ENCODE measurements at places on chromosomes 12 and 14.

- no peak for DNase-seq
These were observed 5.0 kb downstream of the PRB3 start for GRCh38 chr12:11264501-11264900.

DNA sequence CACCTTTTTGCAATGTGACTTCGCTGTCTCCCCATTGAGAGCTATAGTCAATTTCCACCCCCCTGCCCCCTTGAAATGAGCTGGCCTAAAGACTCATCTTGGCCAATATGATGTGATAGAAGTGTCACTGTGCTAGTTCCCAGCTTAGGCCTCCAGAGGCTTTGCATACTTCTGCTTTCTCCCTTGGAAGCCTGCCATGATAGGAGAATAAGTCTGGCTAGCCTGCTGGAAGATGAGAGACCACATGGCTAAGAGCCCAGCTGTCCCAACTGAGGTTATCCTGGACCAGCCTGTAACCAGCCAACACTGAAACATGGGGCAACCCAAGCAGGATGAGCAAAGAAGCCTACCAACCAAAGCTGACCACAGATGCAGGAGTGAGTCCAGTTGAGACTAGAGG lies 196.9 kb downstream of the GRIN2B start:
- no peak for DNase-seq

- no peak for DNase-seq
These were observed 369.1 kb downstream of the NPAS3 start for GRCh38 chr14:33307691-33308251.

- DNase-seq: no peak
These were observed 121.9 kb upstream of the ATF1 start for GRCh38 chr12:50642035-50642451.

DNA sequence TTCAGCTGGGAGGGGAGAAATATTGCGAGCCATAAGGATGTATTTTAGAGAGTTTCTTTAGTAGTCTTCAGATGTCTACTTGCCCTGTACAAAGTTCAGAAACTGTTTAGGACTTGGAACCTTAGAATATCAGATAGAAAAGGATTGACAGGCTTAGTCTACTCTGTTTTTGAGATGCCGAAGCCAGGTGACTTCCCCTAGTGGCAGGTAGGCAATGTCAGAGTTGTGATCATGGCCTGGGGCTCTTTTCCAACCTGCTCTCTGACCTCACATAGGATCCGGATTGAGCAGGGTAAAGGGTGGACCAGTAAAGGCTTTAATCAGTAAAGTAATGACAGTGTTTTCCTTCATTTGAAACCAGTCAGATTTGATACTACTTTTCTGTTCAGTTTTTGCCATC lies 59.6 kb downstream of the PRKCH start:
- no peak for DNase-seq

DNA sequence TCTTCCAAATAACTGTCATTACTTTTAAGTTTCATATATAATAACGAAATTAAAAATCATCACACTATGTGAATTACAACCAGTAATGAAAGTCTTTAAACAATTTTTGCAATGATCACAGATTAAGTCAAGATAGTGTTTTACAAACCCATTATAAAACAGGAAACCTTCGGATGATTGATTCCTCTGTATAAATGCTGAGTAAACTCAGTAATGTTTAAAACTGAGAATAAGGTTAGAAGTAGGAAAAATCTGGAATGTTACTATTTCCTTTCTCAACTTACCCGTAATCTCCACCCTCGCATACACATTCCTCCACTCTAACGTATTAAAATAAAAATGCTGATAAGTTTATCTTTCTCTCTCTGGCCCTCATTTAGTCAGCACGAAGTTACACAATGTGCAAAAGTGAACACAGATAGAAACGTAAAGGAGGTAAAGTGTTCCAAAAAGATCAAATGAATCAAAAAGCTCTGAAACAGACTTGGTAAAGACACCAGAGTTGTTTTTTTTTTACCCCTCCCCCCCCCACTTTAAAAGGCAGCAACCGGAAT lies 1.6 kb downstream of the ZFC3H1 start:
- DNase-seq: no peak

- no peak for DNase-seq
These were observed 11.1 kb downstream of the CCDC197 start for GRCh38 chr14:94008234-94008633.

GRCh38 chr12:75792687-75793086 lies 238.9 kb downstream of the PHLDA1 start:
- DNase-seq: no peak

GRCh38 chr12:101750152-101750551 lies 10.9 kb upstream of the SYCP3 start:
- no peak for DNase-seq

DNA sequence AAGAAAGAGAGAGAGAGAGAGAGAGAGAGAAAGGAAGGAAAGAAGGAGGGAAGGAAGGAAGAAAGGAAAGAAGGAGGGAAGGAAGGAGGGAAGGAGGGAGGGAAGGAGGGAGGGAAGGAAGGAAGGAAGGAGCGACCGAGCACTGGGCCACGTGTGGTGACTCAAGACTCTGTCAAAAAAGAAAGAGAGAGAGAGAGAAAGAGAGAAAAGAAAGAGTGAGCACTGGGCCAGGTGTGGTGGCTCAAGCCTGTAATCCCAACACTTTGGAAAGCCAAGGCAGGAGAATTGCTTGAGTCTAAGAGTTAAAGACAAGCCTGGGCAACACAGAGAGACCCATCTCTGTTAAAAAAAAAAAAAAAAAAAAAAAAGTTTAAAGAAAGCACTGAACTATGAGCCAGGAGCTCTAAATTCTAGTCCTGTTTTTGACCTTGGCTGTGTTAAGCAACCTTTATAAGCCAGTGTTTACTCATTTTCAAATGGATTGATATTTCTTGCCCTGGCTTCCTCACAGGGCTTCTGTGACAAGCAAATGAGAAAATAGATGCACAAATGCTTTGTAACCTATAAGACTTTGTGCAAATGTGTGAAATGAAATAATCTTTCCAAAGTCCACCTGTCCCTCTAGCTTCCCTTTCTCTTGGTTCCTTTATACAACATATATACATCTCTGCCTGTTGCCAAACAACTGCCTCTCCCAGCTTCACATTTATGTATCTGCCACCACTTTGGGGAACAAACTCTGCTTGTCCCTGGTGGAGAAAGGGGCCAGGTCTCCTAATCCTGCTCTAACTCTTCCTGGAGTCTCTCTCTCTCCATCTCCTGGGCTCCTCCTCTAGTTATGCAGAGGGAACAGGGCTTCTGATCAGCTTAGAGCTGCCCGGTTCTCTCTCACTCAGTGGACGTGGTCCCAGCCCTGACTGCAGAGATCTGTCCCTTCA lies 16.1 kb upstream of the PLEKHG6 start:
- no peak for DNase-seq

DNA sequence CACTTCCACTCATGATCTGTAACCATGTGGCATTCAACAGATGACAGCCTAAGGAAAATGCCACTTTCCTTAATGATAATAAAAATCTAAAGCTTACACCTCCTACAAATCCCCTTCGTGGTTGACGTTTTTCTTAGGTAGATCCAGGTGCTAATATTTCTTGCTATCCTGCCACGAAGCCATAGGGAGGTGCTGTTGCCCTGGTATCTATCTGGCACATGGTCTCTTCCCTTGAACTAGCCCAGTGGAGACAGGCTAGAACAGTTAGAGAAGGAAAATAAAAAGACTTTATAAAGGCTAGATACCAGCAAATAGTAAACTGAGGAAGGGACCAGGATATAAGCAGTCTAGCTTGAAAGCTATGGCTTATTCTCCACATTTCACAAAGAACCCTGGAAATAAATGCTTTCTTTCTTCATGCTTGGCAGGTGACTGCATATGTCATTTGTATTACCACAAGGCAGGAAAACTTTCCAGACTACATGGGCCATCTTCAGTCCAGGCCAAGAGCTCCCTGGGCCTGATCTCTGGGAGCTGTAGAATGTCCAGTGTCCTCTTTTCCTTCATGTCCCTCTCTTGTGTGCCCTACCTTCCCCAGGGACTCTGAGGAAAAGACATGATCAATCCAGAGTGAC lies 15.3 kb downstream of the SPIC start:
- peak; percentile 66 for DNase-seq

DNA sequence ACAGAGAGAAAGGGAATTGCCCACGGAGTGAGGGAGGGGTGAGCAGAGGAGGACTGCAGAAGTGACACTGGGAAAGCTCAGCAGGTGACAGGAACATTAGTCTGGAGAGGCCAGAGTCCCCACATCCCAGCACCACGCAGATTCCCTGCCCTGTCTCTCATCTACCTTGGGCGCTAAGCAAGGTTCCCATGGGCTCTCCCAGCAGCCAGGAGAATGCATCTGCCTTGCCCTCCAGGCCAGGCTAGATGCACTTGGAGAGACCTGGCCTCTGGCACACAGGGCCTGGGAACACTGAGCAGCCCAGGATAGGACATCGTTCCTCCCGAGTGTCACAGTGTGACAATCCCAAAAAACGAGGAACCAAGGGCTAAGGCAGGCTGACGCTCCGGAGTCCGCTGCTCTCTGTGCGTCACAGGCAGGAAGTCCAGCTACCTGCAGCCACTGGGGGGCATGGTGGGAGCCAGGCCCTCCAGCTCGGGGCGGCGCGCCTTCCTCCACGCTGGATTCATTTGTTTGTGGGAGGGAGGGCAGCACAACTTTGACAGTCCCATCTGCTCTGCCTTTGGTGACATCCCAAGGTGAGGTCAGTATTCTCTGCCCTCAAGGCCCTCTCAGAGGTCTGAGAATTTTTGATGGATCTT lies 5.4 kb upstream of the NGB start:
- no peak for DNase-seq

DNA sequence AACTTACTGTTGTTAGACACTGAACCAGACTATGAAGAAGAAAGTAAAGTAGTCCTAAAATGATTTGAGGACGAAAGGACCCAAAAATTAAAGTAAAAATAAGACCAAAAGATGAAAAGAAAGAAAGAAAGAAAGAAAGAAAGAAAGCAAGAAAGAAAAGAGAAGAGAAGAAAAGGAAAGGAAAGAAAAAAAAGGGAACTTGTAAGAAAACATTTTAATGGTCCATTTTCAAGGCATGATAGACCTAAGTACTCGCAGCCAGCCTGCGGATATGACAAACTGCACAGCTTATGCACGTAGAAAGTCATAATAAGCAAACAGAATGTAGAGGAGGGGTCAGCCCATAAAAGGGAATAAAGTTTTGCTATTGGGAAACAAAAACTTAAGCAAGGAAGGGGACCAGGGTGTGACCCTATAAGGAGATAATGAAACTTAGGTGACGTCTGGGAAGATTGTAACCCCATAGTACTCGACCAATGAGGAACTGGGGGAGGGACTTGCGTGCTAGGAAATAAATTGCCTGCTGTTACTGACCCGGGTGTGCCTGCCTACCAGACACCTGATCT lies 59.7 kb downstream of the APOBEC1 start:
- no peak for DNase-seq

- peak; percentile 70 for DNase-seq
These were observed 36.3 kb downstream of the DTX1 start for GRCh38 chr12:113092607-113093408.

DNA sequence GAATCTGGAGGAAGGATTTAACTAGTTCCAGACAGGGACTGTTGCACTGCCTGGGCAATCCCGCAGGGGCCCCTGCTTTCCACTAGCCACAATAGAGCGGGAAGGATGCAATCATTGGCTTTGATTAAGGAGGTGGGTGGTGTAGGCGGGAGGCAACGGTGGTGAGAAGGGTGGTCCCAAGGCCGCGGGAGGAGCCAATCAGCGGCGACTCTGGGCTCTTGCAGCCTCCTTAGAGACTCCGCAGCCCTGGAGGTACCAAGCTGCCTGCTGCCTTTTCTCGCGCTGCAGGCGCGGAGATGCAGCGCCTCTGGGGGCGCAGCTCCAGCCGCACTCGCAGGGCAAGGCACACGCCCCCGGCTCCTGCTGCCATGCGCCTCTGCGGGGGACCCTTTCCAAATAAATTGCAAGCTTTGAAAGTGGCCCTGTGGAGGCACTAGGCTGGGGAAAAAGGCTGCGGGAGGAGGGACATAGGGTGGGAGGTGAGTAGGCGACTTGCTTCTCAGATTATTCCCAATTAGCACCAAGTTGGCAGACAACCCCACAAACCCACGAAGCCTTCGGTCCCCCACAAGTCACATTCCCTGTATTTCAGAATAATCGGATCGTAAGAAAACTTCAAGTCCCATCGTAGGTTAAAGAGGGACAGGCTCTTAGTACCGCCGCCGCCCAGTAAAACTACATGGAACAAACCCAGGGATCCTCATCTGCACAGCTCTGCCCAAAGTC lies 858 bp upstream of the KCNA1 start:
- peak; percentile 36 for DNase-seq

DNA sequence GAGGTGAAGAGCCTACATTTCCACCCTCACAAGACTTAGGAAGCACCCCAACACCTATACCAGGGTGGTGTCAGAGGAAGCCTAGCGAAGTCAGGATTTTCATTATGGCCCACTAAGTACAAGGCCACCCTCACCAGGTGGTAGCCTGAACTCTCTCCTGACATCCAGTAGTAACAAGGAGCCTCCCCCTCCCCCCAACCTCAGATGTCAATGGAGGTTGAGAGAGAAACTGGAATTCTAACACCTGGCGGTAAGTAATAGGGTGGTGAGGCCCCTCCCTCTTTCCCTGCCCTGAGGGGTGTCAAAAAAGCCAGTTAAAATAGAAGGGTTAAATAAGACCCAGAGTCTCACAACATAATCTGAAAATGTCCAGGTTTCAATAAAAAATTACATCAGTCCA lies 37.6 kb downstream of the SINHCAF start:
- DNase-seq: no peak

GRCh38 chr12:25615119-25615518 lies 62.0 kb upstream of the LMNTD1 start:
- peak; percentile 60 for DNase-seq

DNA sequence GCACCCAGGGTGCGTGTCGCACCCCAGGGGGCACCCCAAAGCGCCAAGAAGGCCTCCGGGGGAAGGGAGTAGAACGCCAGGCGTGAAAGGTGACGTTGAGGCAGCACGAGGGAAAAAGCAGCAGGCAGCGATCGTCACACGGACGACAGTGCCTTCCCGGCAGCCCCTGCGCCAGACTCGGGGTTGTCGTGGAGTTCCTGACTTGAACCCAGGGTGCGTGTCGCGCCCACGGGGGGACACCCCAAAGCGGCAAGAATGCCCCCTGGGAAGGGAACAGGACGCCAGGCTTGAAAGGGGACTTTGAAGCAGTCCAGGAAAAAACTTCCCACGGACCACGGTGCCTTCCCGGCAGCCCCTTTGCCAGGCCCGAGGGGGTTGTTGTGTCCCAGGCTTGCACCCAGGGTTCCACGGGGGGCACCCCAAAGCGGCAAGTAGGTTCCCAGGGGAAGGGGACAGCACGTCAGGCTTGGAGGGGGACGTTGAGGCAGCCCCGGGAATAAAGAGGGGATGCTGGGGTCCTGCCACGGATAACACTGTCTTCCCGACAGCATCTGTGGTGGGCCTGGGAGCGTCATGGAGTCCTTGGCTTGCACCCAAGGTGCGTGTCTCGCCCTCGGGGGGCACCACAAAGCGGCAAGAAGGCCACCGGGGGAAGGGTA lies 159.2 kb upstream of the ALG10B start:
- DNase-seq: no peak

- DNase-seq: no peak
These were observed 45.8 kb downstream of the ETV6 start for GRCh38 chr12:11695321-11695720.

- peak; percentile 74 for DNase-seq
These were observed 157.5 kb upstream of the ATF7IP start for GRCh38 chr12:14207905-14208551.

GRCh38 chr12:54261815-54262402 lies 18.0 kb downstream of the CBX5 start:
- DNase-seq: no peak
